ENCODE measurements at places on chromosomes 13 and 19.

- no peak for DNase-seq
These were observed 35.2 kb downstream of the TSC22D1 start for GRCh38 chr13:44540761-44541434.

DNA sequence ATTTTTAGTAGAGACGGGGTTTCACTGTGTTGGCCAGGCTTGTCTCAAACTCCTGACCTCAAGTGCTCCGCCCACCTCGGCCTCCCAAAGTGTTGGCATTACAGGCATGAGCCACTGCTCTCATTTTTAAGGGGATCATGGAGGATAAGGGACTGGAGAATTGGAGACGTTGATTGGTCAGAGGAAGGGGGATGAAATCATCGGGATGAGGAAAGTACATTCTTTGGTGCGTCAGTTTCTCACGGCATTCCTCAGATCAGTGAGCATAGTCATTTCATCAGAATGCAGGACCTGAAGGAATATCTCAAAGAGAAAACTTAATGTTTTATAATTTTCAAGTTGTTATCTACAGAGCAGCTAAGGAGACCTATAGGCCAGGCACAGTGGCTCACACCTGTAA is 14.0 kb downstream of the ZNF114 start:
- no peak for DNase-seq

DNA sequence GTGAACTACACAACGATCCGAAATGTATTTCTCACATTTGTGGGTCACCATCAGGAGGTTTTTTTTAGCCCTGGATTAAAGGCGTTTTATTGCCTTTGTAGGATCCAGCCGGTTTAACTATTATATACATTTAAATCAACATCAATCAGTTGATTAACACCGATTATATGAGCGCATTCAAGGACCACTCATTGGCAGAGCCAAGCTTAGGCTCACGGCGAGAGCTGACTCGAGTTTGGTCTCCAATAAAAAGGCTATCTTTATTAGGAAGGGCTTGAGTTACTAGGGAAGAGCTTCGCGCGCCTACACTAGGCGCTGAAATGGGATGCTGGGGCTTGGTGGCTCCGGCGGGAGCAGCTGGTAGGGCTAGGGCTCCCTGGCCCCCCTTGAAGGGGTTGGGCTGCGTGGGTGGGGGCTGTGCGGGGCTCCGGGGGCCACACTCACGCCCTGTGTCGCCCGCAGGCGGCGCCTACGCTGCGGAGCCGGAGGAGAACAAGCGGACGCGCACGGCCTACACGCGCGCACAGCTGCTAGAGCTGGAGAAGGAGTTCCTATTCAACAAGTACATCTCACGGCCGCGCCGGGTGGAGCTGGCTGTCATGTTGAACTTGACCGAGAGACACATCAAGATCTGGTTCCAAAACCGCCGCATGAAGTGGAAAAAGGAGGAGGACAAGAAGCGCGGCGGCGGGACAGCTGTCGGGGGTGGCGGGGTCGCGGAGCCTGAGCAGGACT is 4.2 kb downstream of the PDX1 start:
- DNase-seq, result no peak

DNA sequence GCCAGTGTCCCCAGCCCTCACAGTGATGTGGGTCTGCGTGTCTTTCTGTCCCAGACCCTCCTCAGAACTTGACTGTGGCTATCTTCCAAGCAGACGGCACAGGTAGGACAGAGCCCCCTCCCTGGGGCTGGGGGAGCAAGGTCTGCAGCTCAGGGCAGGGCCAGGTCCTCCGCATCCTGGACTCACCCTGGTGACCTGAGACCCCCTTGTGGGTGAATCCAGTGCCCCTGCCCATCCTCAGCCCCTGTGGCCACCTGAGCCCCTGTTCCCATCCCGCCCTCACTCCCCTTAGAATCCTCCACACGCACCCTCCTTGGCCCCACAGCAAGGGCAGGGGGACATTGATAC is 39.0 kb upstream of the CD33 start:
- no peak for DNase-seq

DNA sequence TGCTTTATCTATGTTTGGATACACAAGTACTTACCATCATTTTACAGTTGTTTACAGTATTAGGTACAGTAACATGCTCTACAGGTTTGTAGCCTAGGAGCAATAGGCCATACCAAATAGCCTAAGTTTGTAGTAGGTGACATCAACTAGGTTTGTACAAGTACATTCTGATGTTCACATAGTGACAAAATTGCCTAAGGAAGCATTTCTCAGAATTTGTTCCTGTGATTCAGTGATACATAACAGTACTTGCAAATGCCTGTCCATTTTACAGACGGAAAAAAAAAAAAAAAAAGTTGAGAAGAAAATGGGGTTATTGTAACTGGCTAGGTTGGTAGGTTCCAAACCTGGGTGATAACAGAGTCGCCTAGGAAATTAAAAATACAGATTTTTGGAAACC is 13.6 kb downstream of the UFM1 start:
- no peak for DNase-seq

DNA sequence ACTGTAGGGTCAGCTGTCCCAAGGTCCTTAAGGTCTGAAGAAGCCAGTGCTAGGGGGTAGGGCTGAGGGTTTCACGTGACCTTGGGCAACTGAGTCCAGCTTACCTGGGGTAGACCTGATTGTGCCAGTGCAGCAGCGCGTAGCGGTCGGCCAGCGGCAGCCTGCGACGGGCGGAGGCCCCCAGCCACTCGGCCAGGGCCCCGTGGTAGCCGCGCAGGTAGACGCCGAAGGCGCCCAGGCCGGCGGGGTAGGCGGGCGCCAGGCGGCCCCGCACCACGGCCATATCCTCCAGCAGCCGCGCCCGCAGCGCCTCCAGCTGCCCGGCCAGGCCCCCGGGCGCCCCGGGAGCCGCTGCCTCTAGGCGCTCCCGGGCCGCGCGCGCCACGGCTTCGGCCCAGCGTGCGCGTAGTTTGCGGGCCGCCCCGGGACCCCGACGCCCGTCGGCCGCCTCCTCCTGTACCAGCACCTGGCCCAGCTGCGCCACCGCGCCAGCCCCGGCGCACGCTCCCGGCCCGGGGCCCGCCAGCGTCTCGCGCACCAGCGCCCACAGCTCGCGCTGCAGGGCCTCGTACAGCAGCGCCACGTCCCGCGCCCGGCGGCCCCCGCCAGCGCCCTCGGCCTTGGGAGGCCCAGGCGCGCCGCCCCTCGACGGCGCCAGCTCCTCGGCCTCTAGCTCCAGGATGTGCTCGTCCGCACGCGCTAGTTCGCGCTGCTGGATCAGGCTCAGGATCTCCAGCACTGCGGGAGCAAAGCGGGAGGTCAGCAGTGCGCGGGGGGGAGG is 10.9 kb downstream of the EXOC3L2 start:
- no peak for DNase-seq

GRCh38 chr13:24900507-24900906 is 136.5 kb downstream of the RNF17 start:
- no peak for DNase-seq

GRCh38 chr19:48591021-48591420 is 15.5 kb upstream of the SPACA4 start:
- DNase-seq, result no peak

GRCh38 chr13:37666036-37666435 is 67.5 kb upstream of the POSTN start:
- DNase-seq, result no peak

DNA sequence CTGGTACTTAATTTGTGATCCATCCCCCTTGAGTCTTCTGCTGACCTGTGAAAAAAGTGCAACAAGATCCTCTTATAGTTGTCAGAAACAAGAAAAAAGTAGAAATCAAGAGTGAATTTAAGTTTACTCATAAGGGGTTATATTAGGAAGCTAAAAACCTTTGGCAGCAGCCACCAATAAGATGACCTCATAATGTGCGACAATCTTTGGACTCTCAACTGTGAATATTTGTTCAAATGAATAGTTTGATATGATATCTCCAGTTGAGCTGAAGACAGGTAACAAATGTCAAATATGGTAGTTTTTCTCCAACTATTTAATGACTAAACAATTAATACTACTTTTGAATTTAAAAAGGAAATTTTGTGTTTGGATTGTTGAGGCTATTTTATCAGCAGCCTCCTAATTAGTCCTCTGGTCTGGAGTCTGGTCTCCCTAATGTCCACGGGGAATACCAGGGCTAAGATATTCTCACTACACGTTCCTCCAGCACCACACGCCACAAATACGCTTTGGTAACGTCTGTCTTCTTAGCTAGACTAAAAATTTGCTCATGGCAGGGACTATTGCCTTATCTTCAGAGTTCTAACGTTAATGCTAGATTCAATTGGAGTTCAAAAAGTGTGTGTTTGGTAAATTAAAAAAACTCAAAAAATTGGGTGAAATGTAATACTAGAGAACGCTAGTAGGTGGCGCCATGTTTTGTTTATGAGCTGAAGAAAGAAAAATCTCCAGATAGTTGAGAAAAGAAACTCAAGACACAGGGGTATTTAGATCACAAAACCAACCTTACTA is 51.0 kb upstream of the PDX1 start:
- no peak for DNase-seq

DNA sequence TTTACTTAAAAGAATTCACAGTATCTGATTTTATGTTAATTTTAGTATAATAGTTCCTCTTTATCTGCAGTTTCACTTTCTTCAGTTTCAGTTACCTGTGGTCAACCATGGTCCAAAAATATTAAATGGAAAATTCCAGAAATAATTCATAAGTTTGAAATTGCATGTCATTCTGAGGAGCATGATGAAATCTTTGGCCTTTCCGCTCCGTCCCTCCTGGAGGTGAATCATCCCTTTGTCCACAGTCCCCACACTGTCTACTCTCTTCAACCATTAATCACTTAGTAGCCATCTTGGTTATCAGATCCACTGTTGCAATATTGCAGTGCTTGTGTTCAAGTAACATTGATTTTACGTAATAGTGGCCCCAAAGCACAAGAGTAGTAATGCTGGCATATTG is 26.9 kb downstream of the SLITRK6 start:
- no peak for DNase-seq

DNA sequence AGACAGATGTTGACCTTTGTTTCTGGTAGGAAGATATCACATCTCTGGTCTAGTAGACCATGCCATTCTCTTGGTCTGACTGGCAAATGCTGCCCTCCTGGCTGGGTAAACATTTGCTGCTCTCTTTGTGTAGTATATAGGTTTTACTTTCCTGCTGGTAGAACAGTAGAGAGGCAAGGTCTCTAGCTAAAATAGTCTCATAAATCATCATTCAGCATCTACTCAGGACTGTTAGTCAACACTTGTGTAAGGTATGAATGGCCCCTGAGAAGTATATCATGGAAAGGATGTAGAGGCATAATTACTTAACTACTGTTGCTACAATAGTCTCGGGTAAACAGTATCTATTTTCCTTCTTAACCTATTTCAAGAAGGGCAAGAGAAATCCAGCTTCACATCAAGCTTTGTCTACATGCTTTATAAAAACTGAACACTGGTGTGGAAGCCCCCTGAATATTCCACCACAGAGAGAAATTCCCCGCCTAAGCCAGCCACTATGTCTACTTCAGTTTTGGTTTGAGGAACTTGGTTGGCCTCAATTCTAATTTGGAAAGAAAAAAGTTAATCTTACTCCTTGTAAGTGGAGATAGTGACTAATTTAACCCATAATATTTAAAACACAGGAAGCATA is 18.4 kb upstream of the MYCBP2 start:
- DNase-seq, result no peak

DNA sequence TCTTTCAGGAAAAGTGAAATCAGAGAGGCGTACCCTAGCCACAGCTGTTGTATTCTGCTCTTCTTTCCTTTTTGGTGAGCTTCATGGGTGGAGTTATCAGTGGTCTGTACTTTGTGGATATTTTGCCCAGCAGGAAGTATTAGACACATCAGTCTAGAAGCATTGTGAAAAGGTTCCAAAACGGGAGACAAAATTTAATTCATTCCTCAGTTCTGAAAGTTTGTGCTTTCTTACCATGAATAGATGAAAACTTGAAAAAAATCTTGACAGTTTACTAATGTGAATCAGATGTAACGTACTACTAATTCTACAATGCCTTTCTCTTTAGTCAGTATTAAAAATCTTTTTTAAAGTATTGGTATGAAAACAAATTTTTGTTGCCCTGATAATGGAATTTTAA is 116.8 kb downstream of the DNAJC3 start:
- DNase-seq, result no peak

GRCh38 chr13:46154136-46154801 is 27.7 kb downstream of the LCP1 start:
- DNase-seq, result no peak

DNA sequence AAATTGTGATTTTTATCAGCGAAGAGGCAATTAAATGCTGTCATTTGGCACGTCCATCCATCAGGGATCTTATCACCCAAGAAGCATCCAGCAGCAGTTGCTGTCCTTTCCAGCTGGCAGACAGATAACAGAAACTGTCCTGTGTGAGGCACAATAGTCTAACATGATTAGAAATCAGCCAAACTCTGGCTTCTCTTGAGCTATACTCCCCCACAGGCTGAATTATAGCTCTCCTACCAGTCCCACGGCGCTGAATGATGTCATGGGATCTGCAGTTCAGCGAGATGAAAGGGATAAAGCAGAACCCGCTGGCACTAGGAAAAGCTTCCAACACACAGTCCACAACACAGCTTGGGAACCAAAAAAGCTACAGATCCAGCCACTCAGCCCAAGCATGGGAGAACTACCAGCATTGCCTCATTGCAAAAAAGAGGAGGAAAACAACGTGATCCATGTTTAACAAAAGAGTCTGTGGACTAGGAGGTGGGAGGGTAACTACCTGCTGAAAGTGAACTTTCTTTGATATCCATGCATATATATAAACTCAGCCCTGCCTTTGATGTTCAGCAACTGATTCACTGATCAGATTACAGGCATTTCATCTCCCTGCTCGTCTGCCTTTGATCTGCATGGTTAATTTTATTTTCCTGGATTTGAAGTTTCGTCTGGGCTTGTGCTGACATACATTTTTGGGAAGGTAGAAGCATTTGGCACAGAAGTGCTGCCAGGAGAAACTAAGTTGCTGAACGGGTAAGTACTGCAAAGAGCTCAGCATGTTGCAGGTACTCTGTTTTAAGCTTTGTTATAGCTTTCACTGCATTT is at the start of gene TNFRSF19:
Gene TNFRSF19, plus strand, starts transcription at position 314 of the 822 bp plus-strand sequence. CDS start 19,772 bp downstream, outside the sequence.
- peak; percentile 54 for DNase-seq

DNA sequence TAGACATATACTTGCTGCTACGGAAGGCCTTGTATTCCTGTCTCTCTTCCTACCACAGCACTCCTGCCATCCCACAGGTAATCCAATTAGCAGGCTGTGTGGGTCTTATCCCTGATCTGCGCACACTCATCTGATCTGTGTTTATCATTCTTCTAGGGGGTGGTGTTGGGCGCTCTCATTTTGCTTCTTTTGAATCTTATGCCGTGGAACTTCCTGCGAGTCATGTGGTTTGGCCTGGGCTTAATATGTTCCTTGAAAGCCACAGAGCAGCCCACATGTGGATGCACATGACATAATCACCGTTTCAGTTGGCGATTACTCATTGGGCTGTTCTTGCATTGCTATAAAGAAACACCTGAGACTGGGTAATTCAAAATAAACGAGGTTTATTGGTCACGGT is 7.5 kb downstream of the RASA3 start:
- DNase-seq, result no peak

GRCh38 chr13:99855526-99856420 is 115.8 kb downstream of the ZIC5 start:
- DNase-seq, result no peak

DNA sequence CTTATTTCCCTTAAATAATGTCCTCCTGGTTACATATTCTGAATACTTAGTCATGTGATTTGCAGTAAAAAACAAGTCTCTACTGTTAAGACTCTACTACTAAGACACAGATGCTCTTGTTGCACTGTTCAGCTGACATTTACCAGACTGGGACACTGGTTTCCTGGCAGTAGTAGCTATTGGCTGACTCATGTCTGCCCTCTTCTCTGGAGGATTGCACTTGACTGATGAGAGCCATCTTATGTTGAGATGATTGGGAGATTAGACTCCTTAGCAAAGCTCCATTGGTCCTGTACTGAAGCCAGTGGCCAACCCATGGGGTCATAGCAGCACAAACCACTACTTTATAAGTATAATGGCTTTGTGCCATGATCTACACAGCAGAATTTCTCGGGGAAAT is 1672.6 kb upstream of the PCDH20 start:
- no peak for DNase-seq
